Activated T-helper 1 cell treated with anti-CD3 and anti-CD28 coated beads, Interleukin-2, amount 50 U/mL, for 16 hours (primary cell): ENCODE measurements at places on chromosomes 6 and 20.

DNA sequence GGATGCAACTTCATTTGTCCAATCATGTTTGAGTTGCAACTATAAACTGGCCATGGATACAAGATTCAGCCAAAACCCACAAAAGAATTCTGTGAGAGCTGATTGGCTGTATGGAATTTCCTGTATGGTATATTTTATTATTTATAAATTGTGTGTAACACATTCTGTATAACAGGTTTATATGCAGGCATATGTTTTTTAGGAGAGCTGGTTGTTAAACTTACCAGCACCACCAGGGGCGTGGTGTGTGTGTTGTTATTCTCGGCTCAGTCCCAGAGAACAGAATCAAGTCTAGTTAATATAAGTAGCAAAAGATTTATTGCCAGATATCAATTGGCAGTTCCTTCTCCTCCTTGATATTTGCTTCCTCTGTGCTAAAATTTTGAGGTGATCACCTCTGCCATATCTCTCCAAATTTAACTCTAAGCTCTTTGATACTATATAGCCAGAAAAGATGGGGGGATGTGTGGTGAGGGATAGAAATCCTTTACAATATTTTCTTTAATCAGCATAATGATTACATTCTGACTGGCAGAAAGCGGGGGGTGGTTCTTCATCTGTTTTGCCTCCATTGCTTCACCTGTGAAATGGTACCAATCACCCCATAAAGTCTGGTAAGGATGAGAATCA, 22.9 kb downstream of the CNBD2 start:
- no peak for DNase-seq

GRCh38 chr6:42188406-42188805, 6.3 kb downstream of the GUCA1B start:
- no peak for DNase-seq

DNA sequence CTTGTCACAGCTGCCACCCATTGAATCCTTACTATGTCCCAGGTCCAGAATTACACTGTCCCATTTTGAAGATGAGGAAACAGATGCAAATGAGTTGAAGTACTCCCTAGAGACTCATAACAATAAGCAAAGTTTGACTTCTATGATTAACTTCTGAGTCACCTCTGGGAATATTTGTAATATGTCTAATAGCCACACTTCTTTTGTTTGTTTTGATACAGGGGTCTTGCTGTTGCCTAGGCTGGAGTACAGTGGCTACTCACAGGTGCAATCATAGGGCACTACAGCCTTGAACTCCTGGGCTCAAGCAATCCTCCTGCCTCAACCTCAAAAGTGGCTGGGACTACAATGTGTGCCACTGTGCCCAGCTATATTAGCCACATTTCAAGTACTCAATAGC, 11.4 kb upstream of the SOX12 start:
- no peak for DNase-seq

DNA sequence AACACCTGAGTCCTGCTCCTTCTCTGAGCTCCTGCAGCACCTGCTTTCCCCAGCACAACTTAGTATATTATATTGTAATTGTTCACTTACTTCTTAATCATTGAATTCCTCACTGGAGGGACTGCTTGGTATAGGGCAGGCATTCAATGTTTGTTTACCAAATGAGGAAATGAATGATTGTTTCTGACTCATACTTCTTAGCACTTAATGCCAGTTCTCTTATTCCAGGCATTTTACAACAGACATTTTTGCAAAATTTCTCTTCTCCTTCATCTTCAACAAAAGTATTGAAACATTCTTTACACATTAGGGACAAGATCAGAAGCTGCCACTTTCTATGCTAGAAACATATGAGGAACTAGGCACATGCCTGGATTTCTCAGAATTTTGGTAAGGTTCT, 119.4 kb downstream of the TBX18 start:
- DNase-seq, result no peak

GRCh38 chr6:140976806-140977205, 1155.9 kb upstream of the GJE1 start:
- no peak for DNase-seq

DNA sequence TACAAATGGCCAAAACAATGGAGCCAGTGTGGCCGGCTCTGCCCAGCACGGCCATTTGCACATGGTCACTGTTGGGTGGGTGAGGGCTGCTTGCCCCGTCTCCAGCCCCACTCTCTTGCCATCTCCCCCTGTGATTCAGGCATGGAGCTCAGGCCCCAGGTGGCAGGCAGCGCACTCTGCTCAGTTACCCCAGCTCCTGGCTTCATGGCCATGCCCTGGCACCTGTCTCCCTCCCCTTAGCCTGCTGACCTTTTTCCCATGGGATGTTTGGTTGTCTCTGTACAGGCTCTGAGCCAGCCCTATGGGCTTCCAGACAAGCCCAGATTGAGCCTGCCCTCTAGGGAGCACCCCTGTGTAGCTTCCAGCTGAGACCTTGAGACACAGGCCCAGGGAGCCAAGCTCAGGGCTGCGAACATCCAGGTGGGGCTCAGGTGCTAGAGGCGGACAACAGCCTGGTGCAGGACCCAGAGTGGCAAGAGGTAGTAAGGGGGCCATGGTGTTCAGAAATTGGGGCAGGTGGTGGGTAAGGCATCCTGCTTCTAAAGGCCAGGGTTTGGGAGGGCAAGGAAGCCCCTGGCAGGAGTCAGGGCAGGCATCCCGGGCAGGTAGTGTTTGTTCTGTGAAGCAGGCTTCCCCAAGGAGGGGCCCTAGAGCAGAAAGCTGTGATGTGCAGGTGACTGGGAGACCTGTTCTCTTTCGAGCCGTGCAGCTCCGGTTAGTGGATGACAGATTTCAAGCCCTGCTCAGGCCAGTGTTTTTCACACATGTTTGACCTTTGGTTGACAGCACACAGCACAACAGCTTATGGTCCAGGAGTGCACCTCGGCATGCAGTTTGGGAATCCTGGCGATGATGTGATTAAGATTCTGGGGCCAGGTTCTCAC, 17.7 kb downstream of the SYNJ2 start:
- no peak for DNase-seq

- no peak for DNase-seq
Measured at GRCh38 chr6:127459231-127459641, at the start of gene KIAA0408. Gene KIAA0408, minus strand, starts transcription at chr6:127459389. Its CDS starts 5,408 bp downstream, at chr6:127453981.

DNA sequence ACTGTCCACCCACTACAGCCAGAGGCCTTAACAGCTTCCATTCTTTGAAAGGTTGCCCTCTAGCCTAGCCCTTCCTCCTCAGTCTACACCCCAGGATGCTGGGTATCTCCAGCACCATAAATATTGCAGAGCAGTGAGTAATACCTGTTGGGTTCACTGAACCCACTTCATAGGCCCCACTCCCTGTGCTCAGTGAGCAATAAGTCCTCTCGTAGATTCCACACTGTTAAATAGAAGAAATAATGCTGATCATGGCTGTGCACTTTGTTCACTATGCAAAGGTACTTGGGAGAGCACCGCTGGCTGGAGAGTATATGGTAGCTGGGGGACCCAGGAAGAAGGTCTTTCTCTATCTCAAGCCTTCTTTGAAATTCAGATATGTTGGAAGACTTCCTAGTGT, 87.3 kb downstream of the RSPH3 start:
- no peak for DNase-seq

- no peak for DNase-seq
Measured at GRCh38 chr6:44855562-44856411, 468.3 kb downstream of the CDC5L start.

DNA sequence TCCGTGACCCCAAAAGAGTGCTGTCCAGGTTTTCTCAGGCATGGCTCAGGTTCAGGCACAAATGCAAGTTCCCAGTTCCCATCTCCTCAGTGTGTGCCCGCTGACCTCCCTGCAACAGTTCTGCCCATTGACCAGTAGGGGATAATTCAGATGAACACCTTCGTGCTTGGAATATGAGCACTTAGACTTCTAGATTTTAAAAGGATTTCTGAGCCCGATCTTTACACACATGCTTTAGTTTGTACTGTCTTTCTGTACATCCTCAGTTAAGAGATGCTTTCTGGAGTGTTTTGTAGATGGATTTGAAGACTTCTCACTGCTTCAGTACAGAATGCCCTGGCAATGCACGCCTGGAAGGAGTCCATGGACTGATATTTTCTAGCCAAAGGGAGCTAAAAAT, 239.6 kb upstream of the PLCB4 start:
- DNase-seq, result no peak

GRCh38 chr6:16633465-16633864, 127.8 kb downstream of the ATXN1 start:
- DNase-seq, result no peak

- DNase-seq, result no peak
Measured at GRCh38 chr20:16260911-16261310, 312.3 kb downstream of the KIF16B start.

DNA sequence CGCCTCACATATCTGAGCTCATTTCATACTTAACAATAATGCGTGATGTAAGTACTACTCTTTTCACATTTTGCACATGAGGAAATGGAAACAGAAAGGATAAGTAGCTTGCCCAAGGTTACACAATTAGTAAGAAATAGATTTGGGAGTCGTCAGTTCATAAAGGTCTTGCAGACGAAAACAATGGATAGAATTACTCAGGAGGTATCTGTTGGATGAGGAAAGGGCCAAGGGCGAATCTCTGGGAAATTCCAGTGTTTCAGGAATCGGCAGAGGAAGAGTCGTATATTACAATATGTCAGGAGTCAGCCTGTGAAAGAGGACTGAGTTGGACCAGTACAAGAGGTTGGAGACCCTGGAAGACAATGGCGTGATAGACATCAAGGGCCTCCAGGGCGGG, 12.8 kb upstream of the EDN1 start:
- DNase-seq, result no peak

GRCh38 chr20:16423311-16424212, 149.7 kb downstream of the KIF16B start:
- no peak for DNase-seq

DNA sequence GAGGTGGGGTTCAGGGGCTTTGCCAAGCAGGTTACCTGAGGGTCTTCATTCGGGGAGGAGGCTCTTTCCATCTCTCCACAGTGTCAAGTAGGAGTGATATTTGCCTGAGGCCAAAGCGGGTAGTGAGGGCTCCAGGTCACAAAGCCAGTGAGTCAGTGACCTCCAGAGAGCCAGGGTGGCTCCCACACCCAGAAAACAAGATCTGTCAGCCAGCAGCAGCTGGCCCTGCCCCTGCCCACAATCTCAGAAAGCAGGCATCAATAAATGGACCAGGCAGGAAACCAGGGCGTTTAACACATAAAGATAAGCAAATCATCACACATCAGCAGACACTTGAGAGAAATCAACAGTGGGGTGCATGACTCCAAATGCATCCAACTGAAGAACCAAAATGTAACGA, 250.8 kb downstream of the CDH26 start:
- no peak for DNase-seq

GRCh38 chr20:17786221-17786718, 86.5 kb downstream of the BANF2 start:
- DNase-seq, result no peak

GRCh38 chr20:17024513-17025119, 202.2 kb upstream of the PCSK2 start:
- no peak for DNase-seq

DNA sequence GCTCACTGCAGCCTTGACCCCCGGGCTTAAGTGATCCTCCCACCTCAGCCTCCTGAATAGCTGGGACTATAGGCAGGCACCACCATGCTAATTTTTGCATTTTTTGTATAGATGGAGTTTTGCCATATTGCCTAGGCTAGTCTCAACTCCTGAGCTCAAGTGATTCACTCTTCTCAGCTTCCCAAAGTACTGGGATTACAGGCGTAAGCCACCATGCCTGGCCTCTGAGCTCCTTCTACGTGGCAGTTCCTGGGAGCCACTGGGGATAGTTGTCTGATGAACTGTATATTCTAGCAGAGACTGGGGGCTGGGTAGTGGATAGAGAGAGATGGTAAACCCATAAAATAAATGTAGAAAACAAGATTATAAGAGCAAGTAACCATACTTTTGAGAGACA, 26.1 kb downstream of the IYD start:
- DNase-seq, result no peak

DNA sequence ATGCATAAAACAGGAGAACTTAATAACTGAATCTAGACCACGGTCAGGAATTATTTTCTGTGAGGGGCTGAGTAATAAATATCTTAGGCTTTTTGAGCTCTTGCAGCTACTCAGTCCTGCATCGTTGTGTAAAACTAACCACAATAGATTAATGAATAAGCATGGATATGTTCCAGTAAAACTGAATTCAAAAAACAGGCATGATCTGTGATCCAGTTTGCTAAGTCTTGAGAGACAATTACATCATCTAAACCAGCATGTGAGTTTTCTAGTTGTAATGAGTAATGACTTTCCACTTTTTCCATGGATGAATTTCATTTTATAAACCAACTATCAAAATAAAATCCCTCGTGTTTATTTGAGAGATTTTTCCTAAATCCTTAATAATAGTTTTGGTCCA, 336.8 kb downstream of the RFPL4B start:
- no peak for DNase-seq

DNA sequence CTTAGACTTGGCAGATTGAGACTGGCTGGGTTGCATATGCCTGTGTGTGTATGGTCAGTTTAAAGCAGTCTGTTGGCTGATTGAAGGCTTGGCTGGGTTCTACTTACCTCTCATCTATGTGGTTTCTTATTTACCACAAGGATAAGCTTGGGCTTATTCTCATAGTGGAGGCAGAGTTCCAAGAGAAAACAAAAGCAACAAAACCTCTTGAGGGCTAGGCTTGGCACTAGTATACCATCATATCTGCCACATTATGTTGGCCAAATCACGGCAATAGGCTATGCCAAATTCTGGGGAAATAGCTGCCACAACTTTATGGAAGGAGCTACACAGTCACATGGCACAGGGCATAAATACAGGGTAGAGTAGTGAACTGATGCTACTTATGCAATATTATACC, 714.1 kb downstream of the CBLN4 start:
- no peak for DNase-seq

DNA sequence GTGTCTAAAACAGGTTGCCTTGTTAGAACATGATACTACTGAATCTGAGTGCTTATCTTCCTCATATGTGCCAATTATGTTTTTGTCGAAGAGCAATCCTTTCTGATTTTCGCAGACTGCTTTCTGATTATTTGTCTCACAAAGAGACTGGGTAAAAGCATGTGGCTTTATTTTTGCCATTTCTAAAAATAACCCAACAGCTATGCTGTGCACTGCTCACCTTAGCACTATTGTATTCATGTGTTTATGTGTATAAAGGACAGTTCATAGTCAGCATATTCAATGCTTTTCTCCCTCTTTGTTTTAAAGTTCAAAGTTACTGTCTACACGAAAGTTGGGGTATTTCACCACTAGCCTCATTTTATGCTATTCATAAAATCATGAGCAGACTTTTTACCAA, 127.0 kb downstream of the SGK1 start:
- DNase-seq, result no peak

- DNase-seq, result no peak
Measured at GRCh38 chr6:35242486-35242885, 17.0 kb upstream of the ZNF76 start.

DNA sequence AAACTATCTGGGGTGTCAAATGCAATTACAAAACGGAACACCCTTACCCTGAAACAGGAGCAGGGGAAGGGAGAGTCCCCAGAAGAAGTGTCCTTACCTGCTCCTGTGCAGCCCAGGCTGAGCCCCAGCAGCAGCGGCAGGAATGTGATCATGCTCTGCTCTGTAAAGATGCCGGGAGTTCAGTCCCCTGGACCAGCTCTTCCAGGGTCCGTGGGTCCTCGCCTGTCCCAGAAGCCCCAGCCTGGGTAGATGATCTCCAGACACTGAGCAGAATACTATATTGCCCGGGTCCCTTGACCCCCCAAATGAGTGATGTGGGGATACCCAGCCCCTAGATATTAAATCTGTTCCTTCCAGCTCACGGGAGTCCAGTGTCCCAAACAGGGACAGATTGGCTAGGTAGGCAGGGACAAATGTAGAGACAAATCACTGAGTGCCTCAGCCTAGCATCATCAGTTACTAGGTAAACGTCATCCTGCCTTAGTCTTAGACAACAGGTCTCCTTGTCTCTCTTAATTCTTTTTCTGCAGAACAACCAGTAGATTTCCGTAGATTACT, at the start of gene HLA-DMB:
Gene HLA-DMB (minus strand): TSS at position 373 of the 558 bp plus-strand sequence. CDS start 221 bp downstream, at position 152.
- no peak for DNase-seq
